ENCODE measurements at places on chromosomes 2 and 18.

GRCh38 chr2:6412533-6413091 lies 453.1 kb downstream of the CMPK2 start:
- DNase-seq: no peak

- no peak for DNase-seq
These were observed 2.3 kb upstream of the HPCAL1 start for GRCh38 chr2:10300328-10300920.

- no peak for DNase-seq
These were observed 643.3 kb downstream of the SOCS6 start for GRCh38 chr18:70931942-70932814.

GRCh38 chr2:33595385-33595784 lies 3.7 kb downstream of the FAM98A start:
- no peak for DNase-seq

GRCh38 chr2:71678874-71679273 lies 225.5 kb downstream of the DYSF start:
- no peak for DNase-seq

DNA sequence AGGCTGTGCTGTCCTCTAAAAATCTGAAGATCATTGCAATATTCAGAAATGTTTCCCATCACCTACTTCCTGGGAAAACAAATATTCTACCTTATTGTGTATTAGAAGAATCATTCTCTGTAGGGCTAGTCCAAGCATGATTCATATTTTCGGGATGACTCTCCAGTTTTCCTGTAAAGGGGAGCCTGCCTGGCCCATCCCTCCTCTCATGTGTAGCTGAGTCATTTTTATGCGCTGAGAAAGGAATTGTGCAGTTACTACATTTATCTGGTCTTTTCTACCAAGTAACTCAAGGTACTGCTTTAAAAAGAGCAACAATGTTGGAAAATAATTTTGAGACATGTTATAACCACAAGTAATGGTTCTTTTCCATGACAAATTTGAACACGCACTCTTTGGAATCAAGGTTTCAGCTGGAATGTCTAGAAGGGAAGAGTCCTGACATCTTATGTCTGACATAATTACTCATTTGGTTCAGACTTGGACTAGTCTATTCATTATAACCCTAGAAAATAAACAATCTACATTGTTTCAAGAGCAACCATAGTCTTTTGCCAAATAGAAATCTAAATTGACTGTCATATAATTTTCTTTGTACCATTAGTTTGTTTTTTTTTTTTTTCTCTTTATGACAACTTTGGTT lies 6.6 kb downstream of the DSG3 start:
- DNase-seq: peak; percentile 82

GRCh38 chr18:73164430-73164829 lies 296.6 kb upstream of the NETO1 start:
- no peak for DNase-seq

GRCh38 chr2:201234663-201235135 lies 25.6 kb upstream of the CASP8 start:
- DNase-seq: no peak

- no peak for DNase-seq
These were observed 144.2 kb upstream of the CDH7 start for GRCh38 chr18:65606551-65607130.

GRCh38 chr2:74439803-74440377 lies 1.8 kb downstream of the RTKN start:
- DNase-seq: no peak

DNA sequence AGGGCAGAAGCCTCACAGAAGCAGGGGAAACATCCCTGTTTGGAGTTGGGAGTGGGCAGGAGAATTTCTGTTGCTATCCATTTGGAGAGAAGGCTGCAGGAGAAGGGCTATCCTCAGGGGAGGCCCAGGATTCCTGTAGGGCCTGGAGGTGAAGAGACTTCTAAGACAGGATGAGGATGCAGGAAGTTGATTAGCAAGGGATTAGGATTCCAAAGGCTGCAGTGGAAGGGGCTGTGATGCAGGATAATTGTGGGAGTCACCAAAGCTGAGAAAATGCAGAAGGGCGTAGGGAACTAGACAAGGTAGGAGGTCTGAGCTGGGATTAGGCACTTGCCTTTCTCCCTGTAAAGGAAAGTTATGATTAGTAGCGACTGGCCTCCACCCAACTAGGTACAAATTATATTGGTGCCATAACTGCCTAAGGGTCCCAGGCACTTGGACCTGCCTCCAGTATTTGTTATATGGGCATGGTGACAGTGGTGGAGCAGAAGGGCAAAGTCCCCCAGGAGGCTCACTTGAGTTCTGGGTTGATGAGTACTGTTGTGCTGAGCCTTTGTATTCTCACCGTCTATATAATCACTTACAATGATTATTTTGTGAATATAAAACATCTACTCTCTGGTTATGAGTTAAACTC lies 96.4 kb upstream of the MSTN start:
- DNase-seq: no peak

DNA sequence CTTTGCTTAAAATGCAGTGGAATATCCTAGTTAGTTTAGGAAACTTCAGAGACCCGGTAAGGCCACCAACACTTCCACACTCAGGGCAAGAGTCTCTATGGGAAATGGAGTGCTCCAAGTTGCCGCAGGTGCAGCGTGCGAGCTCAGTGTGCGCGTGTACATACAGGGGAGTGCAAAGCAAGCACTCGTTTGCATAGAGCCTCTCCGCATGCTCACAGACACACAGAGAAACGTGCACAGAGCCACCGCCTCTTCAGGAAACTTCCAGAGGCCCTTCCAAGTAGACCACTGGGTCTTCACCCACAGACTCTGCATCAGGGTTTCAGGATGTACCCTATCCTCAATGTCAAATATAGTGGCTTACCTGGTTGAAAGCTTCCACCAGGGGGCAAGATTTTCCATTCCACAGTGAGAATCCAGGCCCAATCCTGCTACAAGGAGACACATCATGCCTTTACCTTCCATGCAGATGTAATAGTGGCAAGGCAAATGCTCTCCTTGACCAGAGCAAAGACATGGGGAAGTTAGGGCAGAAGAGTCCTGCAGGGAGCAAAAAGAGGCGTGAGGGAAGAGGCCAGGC lies 513.0 kb upstream of the MYT1L start:
- no peak for DNase-seq

DNA sequence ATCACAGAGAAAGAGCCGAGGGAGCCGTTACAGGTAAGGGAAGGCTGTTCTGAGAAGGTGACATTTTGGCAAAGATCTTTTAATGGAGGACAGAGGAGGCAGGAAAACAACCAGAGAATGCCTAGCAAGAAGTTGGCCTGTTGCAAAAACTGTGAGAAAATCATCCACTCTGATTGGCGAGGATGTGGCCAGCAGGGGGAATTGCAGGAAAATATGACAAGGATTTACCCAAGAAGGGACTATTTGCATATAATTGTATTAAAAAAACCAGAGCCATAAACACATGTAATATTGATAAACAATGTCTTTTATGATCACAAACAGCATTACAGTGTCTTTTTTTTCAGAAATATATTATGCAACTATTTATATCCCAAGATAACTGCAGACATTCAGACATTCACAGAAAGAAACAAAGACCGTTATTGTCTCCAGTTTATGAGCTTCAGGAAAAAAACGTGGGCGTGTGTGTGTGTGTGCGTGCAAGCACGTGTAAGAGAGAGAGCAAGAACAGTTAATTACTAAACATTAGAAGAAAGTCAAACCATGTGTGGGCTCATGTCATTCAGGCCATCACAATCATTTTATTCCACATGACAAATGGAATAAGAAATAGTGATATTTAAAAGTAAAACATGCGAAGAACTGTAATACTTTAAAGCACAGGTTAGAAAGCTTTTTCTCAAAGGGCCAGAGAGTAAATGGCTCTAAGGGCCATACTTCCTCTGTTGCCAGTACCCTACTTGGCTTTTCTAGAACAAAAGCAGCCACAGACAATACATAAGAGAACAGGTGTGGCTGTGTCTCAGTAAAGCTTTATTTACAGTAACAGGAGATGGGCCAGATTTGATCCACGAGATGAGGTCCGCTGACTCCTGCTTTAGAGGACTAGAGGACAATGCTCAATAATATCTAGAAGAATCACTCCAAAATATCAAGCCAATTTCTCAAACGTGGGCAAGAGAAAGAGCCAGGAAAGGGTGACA lies 324.1 kb downstream of the DLGAP1 start:
- DNase-seq: no peak
